ENCODE measurements at places on chromosomes 6 and 20.

- DNase-seq: no peak
These were observed 193.8 kb downstream of the BTBD9 start for GRCh38 chr6:38445925-38446324.

- DNase-seq: peak; percentile 71
These were observed 100.7 kb downstream of the FOXO3 start for GRCh38 chr6:108661430-108661829.

DNA sequence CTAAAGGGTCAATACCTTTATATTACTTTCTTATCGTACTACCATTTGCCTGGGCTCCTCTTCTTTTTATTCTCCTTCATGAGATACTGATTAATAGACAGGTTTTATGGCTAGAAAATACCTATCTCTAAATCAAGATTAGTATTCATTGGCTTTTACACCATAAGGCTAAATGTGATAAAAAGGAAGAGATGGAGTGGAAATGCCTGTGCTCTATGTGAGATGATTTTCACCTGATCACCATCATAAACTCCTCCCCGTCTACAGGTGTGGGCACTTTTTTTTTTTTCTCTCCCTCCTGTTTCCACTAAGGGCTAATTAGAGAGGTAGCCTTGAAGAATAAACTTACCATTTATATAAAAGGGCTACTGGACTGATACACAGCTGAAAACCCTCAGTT is at the start of gene GLYATL3:
Gene GLYATL3 (plus strand): TSS at position 301 of the 400 bp plus-strand sequence. CDS start 12,068 bp downstream, outside the sequence.
- DNase-seq: no peak

DNA sequence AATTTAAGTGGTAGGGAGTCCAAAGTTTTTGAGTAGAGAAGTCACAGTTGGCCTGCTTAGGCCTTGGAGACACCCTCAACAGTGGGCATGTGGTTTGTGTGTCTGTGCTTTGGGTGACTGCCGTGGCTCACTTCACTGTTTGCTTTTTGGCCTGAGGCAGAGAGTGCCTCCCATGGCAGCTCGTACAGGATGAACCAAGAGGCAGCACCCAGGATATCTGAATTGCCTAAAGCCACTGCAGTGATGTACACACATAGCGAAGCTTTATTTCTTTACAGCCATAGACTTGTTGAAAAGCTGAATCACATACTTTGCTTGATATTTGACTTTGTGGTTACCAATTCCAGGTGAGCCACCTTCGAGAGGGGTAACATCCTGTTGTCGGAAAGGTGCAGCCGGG is 21.6 kb downstream of the RREB1 start:
- no peak for DNase-seq

DNA sequence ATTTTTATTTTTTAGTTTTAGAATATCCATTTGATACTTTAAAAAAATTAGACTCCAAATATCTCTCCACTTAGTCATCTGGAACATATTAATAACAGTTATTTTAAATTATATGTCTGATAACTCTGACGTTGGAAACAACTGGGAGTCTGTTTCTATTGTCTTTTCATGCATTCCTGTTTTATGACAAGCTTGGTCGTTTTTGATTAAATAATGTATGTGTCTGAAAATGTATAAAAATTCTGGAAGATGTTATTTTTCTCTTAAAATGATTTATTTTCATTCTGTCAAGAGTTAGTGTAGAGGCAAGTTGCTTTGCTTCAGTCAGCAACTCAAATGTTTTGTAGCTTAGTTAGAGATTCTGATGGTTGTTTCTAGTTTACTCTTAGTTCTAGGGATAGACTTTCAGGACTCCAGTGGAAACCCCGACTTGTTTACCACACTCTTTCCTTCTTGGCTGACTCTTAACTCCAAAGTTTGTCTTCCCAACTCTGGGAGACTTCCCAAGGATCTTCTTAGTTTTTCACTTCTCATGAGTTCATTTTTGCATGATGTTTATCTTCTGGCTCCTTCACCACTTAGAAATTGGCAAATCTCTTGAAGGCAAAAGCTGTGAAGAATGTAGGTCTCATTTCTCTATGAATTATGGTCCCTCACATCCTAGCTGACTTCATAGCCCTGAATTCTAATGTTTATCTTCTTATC is 190.9 kb downstream of the LAMA2 start:
- peak; percentile 52 for DNase-seq

DNA sequence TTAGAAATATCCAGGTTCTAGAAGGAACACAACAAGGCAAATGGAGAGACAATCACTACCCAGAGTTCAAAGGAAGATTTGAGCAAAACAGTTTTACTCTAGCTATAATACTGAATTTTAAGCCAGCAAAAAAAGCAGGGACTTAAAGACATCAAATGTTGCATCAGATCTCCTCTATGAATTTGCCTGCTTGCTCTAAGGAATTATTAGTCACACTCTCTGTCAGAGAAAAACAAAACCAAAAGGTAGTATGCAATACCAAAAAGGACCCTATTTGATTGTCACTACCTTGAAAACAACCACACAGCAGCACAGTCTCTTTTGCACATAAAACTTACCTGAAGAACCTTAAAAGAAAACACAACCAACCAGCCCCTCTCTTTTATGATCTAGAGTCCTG is 46.3 kb downstream of the BTBD9 start:
- DNase-seq: no peak

- DNase-seq: peak; percentile 79
These were observed 663.5 kb downstream of the EPM2A start for GRCh38 chr6:145071836-145072235.

DNA sequence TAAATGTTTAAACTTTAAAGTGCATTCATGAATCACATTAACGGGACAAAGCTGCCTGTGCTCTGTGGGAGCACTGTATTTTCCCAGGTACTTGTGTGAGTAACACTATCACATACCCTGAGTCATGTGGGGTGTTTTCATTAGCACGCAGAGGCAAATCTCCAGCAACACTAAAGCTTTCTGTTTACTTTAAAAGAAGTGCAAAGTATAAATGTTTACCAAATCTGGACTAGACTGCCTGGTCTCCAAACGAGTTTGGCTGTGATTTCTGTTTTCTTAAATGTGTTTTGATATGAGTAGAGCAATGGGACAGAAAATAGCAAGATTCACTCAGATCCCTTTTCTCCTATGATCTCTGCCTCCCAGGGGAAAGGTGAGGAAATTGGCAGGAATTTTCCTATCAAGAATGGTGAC is 28.8 kb upstream of the RIPPLY2 start:
- DNase-seq: peak; percentile 16

GRCh38 chr20:57066126-57066900 is 200.1 kb downstream of the BMP7 start:
- peak; percentile 72 for DNase-seq

GRCh38 chr6:106692819-106693208 is 63.4 kb downstream of the QRSL1 start:
- no peak for DNase-seq

DNA sequence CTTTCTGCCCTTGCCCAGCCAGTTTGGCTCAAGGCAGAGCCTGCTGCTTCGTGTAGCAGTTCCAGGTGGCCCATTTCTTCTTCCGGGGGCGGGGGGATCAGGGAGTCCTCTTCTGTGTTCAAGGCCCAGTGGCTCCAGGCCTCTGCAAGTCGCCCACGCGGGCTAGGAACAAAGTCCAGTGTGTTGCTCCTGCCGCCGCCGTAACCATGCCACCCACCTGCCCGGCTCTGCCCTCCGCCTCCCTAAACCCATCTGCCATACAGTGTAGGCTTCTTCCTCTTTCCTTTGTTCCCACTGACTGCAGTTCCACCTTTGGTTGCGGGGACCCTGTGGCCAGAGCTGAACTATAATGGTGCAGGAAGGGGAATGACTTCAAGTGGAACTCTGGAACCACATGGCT is 43.9 kb upstream of the SRF start:
- DNase-seq: no peak

GRCh38 chr6:6891949-6892461 is 215.8 kb upstream of the RREB1 start:
- no peak for DNase-seq

DNA sequence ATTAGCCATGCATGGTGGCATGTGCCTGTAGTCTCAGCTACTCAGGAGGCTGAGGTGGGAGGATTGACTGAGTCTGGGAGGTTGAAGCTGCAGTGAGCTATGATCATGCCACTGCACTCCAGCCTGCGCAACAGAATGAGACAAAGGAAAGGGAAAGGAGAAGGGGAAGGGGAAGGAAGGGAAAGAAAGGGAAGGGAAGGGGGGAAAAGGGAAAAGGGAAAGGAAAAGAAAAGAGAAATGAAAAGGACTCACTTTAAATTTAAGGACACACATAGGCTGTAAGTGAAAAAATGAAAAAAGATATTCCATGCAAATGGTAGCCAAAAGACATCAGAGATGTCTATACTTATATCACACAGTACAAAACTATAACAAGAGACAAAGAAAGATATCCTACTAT is 74.2 kb downstream of the COL21A1 start:
- no peak for DNase-seq

- no peak for DNase-seq
These were observed 223.5 kb upstream of the ID4 start for GRCh38 chr6:19613678-19614077.

GRCh38 chr6:106199998-106200397 is 113.9 kb downstream of the PRDM1 start:
- peak; percentile 97 for DNase-seq

DNA sequence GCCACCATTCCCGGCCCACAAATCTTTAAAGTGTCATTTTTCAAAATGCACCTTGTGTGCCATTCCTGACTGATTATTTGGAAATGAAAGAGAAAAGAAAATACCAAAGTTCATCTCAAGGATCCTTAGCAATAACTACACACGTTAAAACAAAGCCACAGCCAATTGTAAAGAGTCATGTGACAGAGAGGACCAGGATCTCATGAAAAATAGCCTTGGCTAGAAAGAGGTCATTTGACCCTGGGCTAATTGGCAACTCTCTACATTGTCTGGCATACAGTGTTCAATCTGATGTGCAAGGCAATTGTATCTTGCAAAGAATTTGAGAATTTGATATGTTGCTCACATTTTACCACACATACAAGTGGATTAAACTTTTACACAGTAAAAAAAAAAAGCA is 31.6 kb upstream of the HLA-G start:
- DNase-seq: no peak

- no peak for DNase-seq
These were observed 93.6 kb upstream of the TAB2 start for GRCh38 chr6:149223904-149224351.

GRCh38 chr6:38272222-38272621 is 367.5 kb downstream of the BTBD9 start:
- no peak for DNase-seq

DNA sequence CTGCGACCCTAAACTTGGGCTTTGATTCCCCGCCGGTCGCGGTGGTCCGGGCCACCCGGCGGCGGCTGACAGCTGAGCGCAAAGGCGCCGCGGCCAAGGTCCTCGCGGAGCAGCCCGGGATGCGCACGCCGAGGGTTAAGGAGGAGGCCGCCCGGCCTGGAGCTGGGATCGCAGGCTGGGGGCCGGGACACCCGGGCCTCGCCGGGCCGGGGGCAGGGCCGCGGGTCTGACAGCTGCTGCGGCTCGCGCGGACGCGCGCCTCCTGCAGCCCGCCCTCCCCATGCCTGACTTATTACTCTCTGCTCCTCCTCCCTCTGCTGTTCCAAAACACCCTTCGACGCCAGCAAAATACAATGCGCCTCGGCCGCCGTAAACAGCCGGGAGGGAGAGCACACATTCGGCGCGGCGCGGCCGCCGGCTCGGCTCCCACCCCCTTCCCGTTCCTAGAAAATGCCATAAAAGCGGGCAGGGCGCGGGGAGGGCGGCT is 746 bp downstream of the BACH2 start:
- peak; percentile 70 for DNase-seq

- DNase-seq: peak; percentile 38
These were observed 700.9 kb upstream of the SLC35B3 start for GRCh38 chr6:9136141-9136822.

DNA sequence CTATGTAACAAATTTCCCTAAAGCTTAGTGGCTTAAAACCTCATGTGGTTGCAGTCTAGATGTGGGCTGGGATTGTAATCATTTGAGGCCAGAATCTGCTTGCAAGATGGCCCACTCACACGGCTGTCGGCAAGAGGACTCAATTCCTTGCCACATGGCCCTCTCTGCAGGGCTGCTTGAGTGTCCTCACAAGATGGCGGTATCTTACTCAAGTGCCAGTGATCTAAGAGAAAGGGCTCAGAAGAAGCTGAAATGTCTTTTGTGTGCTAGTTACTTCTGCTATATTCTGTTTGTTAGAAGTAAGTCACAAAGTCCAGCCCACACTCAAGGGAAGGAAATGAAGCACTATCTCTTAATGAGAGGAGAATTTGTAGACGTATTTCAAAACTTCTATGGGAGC is 47.1 kb upstream of the PMEPA1 start:
- no peak for DNase-seq

DNA sequence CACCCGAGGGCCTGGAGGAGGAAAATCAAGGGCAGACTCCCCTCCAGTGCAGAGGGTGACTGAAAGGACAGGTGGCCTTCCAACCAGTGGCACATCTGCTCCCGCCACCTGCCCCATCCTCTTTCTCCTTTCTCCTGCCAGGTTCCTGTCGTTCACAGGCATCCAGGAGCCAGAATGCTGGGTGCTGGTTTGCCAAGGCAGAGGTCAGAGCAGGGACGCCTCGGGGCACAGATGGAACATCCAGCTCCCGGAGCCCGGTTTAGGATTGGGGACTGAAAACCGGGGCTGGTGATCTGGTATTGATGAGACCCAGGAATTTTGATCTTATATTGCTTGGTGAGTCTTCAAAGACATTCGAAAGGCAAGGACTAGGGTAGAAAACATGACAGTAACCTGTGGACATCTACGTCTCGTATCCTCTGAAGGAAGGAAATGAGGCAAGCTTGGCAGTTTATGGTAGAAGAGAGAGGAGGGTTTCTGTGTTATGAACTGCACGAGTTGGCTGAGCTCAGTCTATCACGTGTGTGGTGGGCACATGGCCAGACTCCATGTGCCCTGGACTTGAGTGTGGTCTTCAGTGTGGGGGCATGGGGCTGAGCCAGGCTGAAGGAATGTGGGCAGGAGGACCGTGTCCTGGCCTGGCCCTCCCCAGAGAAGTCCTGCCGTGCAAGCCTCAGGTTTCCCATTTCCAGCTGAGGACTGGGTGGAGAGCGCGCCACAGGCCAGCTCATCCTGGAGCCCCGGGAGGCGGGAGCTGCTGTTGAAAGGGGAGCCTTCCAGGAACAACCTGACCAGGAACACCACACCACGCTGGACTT is 74.2 kb downstream of the IRF4 start:
- no peak for DNase-seq

DNA sequence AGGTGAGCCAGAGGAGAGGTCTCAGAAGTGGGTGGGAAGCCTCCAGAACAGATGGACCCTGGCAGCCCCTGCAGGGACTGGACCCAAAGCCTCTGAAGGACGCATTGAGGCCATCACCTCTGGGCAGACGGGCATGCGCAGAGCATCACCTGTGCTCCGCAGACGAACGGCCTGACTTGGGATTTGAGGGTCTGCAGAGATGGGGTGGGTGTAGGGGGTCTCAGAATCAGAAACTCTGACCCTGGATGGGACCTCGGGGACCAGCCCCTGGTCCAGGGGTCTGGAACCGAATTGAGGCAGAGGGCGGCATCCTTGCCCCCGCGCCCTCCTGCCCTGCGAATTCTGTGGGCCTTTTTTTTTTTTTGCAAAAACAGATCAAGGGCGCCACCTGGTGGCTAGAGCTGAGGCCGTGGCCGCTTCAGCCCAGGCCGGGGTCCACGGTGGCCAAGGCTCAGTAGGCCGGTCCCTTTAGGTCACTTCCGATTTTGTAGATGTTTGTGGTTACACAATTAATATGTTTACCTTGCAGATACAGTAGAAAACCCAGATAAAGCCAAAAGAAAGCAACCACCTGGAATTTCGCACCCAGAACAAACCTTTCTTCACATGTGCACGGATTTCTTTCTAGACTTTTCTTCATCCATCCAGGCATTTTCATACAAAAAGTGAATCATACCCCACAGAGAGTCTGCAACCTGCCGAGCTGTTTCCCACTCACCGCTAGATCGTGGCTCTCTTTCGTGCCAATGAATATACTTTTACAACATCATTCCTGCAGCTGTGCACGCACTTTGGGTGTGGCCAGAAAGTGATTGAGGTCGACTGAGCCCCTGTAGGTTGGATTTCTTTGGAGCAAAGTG is 25.9 kb downstream of the ZBP1 start:
- peak; percentile 15 for DNase-seq

Data from fibroblast of skin of back (primary cell).